Gastroesophageal sphincter (tissue), 4 donors: ENCODE measurements at places on chromosomes 1 and 21.

- no peaks in the 10 kb centered on the region for H3K4me1 ChIP-seq
- no peaks in the 10 kb centered on the region for H3K27me3 ChIP-seq
- no peak overlapping the region for H3K27ac ChIP-seq
- H3K4me3 ChIP-seq, result no peak overlapping the region
These were observed 116.9 kb downstream of the DUSP10 start for GRCh38 chr1:221625026-221625425.

- H3K4me3 ChIP-seq, result no peak overlapping the region
- no peak overlapping the region for H3K27ac ChIP-seq
- H3K36me3 ChIP-seq, result no peaks in the 10 kb centered on the region
- H3K4me1 ChIP-seq, result no peaks in the 10 kb centered on the region
- no peaks in the 10 kb centered on the region for H3K27me3 ChIP-seq
These were observed 27.1 kb downstream of the STK40 start for GRCh38 chr1:36358514-36359084.

DNA sequence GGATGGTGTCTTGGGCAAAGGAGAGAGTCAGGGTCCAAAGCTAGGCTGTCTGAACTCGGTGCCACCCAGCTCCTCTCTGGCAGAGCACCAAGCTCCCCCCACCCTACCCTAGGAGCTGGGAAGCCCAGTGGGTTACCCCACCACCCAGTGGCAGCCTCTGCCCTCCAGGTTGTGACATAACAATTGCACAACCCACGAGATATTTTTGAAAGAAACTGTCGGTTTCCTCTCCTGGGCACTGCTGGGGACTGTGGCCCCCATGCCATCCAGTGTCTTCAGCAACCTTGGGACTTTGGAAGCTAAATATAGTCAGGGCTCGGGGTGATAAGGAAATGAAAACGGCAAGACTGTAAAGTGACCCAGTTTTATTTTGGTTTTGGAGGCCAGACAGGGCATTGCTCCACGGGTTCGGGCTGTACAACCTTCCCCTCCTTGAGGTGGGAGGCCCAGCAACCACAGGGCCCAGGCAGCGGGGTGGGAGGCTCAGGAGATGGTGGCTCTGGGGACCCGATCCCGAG lies 1.4 kb downstream of the CITED4 start:
- no peaks in the 10 kb centered on the region for H3K4me1 ChIP-seq
- H3K27me3 ChIP-seq, result no peaks in the 10 kb centered on the region
- H3K4me3 ChIP-seq, result peak overlapping the region; percentile 93
- H3K36me3 ChIP-seq, result no peaks in the 10 kb centered on the region
- no peak for ATAC-seq

DNA sequence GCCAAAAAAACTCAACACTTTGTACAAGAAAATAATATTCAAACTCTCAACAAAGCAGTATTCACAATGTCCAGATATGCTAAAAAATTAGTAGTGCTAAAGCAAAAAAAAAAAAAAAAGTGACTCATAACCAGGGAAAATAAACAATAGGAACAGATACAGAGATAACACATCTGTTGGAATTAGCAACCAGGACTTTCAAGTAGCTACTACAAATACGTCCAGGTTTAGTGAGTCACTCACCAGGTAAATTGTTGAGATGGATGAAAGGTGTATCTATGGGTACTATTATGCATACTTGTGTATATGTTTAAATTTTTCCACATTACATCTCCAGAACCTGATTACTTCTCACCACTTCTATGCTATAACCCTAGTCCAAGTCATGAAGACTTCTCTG lies 144.8 kb upstream of the SLC35F3 start:
- H3K4me3 ChIP-seq, result no peak overlapping the region
- no peak overlapping the region for H3K27ac ChIP-seq
- no peaks in the 10 kb centered on the region for H3K36me3 ChIP-seq
- peaks cover 5% of the 10 kb centered on the region for H3K27me3 ChIP-seq
- H3K4me1 ChIP-seq, result no peaks in the 10 kb centered on the region

GRCh38 chr1:204241050-204241449 lies 27.3 kb upstream of the GOLT1A start:
- no peaks in the 10 kb centered on the region for H3K4me1 ChIP-seq
- no peak overlapping the region for H3K27ac ChIP-seq
- no peaks in the 10 kb centered on the region for H3K27me3 ChIP-seq
- no peak for ATAC-seq
- H3K4me3 ChIP-seq, result no peak overlapping the region

DNA sequence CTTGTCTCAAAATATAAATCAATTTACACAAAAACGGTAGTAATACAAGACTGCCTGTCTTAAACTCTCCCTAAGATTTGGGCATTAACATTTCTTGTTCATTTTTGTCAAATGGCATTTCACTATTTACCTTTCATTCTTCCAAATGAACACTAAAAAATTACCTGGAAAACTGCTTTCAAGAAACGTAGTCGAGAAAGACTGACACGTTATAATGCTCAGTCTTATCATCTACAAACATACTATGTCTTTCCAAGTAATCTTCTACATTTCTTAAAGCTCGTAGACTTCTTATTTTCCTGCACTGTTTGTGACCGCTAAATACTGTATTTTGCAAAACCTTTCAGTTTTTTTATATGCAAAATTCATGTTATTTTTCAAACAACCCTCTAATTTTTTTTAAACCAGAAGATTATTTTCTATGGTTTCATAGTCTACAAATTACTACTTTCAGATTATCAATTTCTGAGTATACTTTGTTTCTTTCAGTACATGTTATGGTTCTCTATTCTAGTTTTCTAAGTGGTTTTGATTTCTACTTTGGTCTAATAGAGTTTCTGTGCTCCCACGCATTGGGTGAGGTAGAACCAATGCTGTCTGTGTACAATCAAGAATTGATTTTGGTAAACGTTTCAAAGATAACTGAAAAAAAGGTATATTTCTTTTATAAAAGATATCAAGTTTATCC lies 336.4 kb downstream of the SMYD3 start:
- no peak overlapping the region for H3K27ac ChIP-seq
- no peaks in the 10 kb centered on the region for H3K36me3 ChIP-seq
- ATAC-seq, result no peak
- no peaks in the 10 kb centered on the region for H3K4me1 ChIP-seq
- H3K27me3 ChIP-seq, result no peaks in the 10 kb centered on the region

DNA sequence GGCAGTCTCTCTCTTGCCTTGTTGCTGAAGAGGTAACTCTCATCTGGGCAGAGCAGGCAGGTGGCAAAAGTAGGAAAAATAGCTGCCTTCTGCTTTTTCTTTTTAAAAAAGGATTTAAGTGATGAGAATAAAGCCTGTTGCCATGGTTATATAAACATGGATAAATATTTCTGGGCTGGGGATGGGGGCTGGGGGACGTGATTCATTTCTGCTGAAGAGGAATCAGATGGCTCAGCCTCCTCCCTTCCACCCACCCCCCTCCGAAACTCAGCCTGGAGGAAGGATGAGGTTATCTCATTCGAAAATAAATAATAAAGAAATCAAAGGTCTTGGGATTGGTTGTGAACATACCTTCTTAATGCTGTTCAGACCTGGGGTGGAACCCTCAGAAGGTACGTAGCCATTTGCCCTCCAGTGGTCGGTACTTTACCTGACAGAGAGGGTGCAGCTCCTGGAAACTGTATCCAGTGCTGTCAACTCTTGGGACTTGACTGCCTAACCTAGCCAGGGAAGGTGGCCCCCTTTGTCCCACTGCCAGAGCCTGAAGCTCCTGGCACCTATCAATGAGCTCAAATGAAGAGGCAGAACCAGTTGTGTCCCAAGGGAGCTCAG lies 3.8 kb upstream of the INKA2 start:
- no peaks in the 10 kb centered on the region for H3K27me3 ChIP-seq
- peaks cover 4% of the 10 kb centered on the region for H3K4me1 ChIP-seq
- H3K27ac ChIP-seq, result no peak overlapping the region
- no peak for ATAC-seq
- H3K4me3 ChIP-seq, result no peak overlapping the region
- H3K36me3 ChIP-seq, result no peaks in the 10 kb centered on the region

DNA sequence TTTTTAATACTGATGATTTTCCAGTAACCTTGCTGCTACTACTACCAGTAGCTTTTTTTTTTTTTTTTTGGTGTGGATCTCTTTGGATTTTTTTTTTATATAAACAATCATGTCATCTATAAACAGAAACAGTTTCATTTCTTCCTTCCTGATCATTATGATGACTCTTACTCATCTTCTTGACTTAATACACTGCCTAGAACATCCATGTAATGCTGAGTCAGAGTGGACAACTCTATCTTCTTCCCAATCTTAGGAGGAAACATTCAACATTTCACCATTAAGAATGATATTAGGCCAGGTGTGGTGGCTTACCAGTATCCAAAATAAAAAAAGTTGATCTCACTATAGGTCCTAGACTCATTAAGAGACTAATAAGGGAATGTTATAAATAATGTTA lies 69.1 kb downstream of the RUSC1 start:
- H3K27ac ChIP-seq, result no peak overlapping the region
- peaks cover 76% of the 10 kb centered on the region for H3K36me3 ChIP-seq
- no peak for ATAC-seq
- no peaks in the 10 kb centered on the region for H3K4me1 ChIP-seq
- no peak overlapping the region for H3K4me3 ChIP-seq
- H3K27me3 ChIP-seq, result no peaks in the 10 kb centered on the region

- no peaks in the 10 kb centered on the region for H3K27me3 ChIP-seq
- peaks cover 10% of the 10 kb centered on the region for H3K4me1 ChIP-seq
- H3K36me3 ChIP-seq, result no peaks in the 10 kb centered on the region
- H3K4me3 ChIP-seq, result no peak overlapping the region
These were observed 14.1 kb downstream of the TTC39A start for GRCh38 chr1:51316113-51316845.

DNA sequence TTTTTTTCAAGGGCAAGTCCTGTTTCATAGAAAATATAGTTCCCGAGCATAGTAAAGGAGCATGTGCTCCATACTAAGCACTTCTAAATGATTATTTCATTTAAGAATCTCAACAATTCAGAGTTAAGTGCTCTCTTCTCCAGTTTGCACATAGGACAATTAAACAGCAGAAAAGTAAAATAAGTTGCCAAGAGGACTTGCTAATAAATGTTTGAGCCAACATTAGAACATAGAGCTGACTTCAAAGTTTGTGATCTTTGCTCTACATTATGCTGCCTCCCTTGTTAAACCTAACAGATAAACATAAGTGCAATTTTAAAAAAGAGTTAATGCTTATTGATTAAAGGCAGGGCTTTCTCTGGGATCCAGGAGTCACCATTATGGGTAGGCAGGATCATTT lies 23.8 kb upstream of the RAP1A start:
- H3K27me3 ChIP-seq, result no peaks in the 10 kb centered on the region
- no peaks in the 10 kb centered on the region for H3K36me3 ChIP-seq
- H3K4me3 ChIP-seq, result no peak overlapping the region
- H3K4me1 ChIP-seq, result peaks cover 25% of the 10 kb centered on the region

- no peaks in the 10 kb centered on the region for H3K36me3 ChIP-seq
- H3K27ac ChIP-seq, result no peak overlapping the region
- no peak for ATAC-seq
- H3K27me3 ChIP-seq, result peaks cover 53% of the 10 kb centered on the region
These were observed 1.2 kb downstream of the HJV start for GRCh38 chr1:146020058-146021049.

GRCh38 chr1:36465731-36466369 lies 1.7 kb upstream of the MRPS15 start:
- H3K27me3 ChIP-seq, result no peaks in the 10 kb centered on the region
- peaks cover 16% of the 10 kb centered on the region for H3K36me3 ChIP-seq
- no peak for ATAC-seq
- H3K4me1 ChIP-seq, result peaks cover 4% of the 10 kb centered on the region
- H3K27ac ChIP-seq, result no peak overlapping the region

DNA sequence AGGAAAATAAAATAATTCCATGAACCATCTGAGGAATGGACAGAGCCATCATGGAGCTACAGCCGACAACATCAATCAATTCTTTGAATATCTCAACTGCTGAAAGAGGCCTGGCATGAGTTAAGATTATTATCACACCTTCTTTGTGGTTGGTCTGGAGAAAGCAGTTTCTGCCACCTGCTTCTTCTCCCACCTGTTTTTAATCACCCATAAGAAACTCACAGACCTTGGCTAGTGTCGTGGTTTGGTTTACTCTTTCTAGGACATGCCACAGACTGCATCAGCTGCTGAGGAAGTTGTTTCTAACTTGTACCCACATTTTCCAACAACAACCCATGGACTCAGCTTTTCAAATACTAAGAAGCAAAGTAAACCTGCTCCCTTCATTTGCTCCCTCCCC lies 65.6 kb downstream of the NTPCR start:
- H3K4me3 ChIP-seq, result no peak overlapping the region
- no peaks in the 10 kb centered on the region for H3K4me1 ChIP-seq
- no peaks in the 10 kb centered on the region for H3K36me3 ChIP-seq
- H3K27ac ChIP-seq, result no peak overlapping the region

GRCh38 chr1:162444903-162445302 lies 33.0 kb upstream of the SH2D1B start:
- H3K27me3 ChIP-seq, result peaks cover 5% of the 10 kb centered on the region
- H3K4me3 ChIP-seq, result no peak overlapping the region
- no peaks in the 10 kb centered on the region for H3K36me3 ChIP-seq
- ATAC-seq, result no peak
- H3K4me1 ChIP-seq, result no peaks in the 10 kb centered on the region

- no peaks in the 10 kb centered on the region for H3K27me3 ChIP-seq
- no peaks in the 10 kb centered on the region for H3K36me3 ChIP-seq
- no peak for ATAC-seq
- H3K4me1 ChIP-seq, result no peaks in the 10 kb centered on the region
These were observed 34.0 kb downstream of the FH start for GRCh38 chr1:241485554-241485992.

- no peaks in the 10 kb centered on the region for H3K27me3 ChIP-seq
- no peak overlapping the region for H3K27ac ChIP-seq
These were observed 59.6 kb downstream of the PLA2G4A start for GRCh38 chr1:186888367-186888766.
